CMK (cell line): ENCODE measurements at places on chromosomes 12 and 14.

GRCh38 chr12:80979816-80980215, 42.1 kb upstream of the LIN7A start:
- DNase-seq, result no peak

DNA sequence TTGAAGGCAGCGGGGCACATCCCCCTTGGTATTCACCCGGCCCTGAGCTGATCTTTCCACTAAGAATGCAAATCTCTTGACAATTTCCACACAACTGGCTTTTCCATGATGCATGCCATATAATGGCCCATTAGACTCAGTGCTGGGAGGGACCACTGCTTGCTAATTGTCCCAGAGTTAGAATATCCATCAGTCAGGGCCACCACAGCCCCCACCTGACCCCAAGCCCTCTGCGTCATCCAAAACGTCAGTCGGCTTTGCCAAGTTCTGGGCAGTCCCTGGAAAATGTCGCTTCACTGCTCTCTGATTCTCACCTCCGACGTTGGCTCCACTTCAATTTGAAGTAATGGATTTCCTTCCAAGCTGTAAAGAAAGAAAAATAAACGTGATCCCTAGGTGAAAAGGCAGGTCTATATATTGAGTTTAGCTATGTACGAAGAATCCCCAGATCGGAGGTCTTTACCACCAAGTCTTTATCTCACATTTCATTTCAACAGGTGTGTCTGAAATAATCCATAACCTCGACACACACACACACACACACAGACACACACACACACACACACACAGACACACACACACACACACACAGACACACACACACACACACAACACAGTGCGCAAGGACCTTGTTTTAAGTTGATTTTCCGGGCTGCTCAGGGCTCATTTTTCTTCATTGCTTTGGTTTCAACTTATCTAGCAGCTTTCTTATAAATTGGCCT, 165.5 kb upstream of the NOS1 start:
- no peak for DNase-seq

- no peak for DNase-seq
Observed at GRCh38 chr14:22811722-22812121, 3.5 kb downstream of the SLC7A7 start.

GRCh38 chr14:59846595-59846994, 24.0 kb downstream of the RTN1 start:
- no peak for DNase-seq

- DNase-seq, result no peak
Observed at GRCh38 chr12:64123448-64123847, 98.6 kb downstream of the KICS2 start.

GRCh38 chr12:124558313-124558712, 9.1 kb downstream of the NCOR2 start:
- no peak for DNase-seq

DNA sequence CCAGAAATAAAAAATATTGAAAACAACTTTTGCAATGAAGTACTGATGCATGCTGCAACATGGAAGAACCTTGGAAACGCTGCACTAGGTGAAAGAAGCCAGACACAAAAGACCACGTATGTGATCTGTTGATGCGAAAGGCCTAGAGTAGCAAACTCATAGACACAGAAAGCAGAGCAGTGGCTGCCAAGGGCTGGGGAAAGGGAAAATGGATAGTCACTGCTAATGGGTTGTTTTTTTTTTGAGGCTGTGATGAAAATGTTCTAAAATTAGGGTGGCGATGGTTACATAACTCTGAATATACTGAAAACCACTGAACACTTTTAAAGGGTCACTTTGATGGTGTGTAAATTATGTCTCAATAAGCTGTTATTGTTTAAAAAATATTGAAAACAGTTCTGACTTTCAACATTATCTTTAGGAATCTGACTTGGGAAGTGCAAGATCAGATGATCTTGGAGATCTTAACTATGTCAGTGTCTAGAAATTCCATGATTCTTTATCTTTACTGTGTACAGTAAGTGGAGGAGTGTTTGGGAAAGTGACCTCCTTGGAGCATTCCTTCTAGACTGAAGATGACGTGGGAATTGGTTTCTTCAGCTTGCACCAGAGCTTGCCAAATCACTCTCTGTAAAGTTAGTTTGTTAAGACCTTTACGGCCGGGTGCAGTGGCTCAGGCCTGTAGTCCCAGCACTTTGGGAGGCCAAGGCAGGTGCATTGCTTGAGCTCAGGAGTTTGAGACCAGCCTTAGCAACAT, 12.4 kb downstream of the MLXIP start:
- DNase-seq, result no peak

- DNase-seq, result no peak
Observed at GRCh38 chr14:21668377-21668776, 5.2 kb downstream of the OR4E1 start.

GRCh38 chr12:115968211-115968610, 309.3 kb downstream of the MED13L start:
- DNase-seq, result no peak

GRCh38 chr12:57896434-57897201, 44.7 kb upstream of the ATP23 start:
- no peak for DNase-seq

GRCh38 chr12:72203764-72204335, 68.3 kb upstream of the TRHDE start:
- no peak for DNase-seq

DNA sequence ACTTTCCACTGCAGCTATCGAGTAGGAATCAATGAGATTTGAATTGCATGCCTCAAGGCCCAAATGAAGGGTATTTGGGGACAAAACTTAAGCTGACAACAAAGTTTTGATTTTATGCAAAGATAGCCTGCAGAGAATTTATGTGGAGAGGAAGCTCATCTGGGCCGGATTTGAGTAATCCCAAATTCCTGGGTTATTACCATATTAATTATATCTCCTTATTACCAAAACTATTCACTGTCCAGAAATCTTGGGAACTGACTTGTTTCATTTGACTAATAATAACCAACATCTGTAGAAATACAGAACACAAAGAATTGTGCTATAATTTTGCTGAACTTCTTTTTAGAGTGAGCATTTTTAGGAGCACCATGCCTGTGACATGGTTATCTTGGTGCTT, 70.4 kb downstream of the KITLG start:
- no peak for DNase-seq

DNA sequence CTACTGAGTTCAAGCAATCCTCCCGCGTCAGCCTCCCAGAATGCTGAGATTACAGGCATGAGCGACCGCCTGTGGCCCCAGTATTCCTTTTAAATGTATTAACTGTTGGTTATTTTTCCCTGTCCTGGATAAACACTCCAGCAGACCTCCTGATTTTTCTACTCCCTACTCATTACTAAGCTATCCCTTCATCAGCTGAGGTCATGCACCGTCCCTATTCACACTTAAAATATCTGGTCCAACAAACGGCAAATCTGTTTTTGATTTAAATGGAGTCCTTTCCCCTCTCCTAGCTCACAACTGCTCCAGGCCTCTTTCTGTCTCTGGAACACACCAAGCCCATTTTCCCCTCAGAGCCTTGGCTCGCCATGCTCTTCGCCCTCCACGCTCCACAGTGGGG, 1003.3 kb upstream of the TMEM132C start:
- DNase-seq, result no peak

DNA sequence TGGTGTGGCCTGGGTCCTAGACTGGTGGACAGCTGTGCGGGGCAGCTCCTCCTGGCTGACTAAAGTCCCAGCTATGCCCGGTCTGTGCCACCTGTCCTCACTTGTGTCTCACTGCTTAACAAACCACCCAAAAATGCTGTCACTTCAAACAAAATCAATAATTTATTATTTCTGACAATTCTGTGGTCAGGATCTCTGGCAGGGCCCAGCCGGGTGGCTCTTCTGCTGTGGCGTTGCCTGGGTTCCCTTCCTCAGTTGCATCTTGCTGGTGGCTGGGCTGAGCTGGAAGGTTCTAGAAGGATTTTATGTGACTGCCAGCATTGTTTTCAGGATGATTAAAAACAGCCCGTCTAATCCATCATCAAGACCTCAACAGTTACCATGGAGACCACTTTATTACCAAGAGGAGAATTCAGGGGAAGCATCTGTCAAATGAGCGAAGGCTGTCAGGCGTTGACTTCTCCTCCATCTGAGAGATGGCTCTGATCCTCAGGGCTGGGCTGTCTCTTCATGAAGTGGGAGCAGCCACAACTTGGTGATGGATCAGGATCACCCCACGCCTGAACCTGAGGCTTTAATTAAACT, 280.6 kb upstream of the SFSWAP start:
- no peak for DNase-seq

- DNase-seq, result no peak
Observed at GRCh38 chr12:13144266-13144828, 40.9 kb upstream of the GSG1 start.

GRCh38 chr12:12147111-12147510, 76.4 kb downstream of the BCL2L14 start:
- no peak for DNase-seq

DNA sequence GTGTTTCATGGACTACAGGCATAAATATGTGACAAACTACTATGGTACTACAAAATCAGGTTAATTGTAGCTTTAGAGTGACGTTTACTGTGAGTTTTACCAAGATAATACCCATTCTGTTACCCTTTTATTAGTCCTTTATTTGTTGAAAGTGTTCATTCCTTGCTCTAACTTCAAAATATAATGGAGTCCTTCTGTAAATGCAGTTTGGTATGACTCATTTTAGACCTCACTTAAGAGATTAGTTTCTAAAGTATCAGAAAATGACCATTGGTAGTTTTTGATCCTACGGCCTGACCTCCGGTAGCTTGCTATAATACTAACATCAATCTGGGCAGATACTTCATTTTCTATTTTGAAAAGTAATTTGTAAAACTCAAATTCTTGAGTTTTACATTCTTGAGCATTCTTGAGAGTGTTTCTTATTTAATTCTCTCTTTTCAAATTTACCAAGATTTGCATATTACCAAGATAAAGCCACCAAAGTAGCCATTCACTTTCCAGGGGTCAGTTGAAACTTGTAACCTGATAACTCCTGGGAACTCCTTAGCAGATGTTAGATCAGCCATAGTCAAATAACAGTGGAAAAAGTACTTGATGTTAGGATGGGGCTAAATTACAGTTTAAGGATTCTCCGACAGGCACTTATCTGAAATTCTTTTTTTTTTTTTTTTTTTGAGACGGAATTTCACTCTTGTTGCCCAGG, 4.2 kb downstream of the HSPA2 start:
- no peak for DNase-seq

GRCh38 chr12:115374480-115375185, 690.7 kb upstream of the TBX3 start:
- DNase-seq, result no peak

GRCh38 chr12:67928621-67929383, 60.4 kb upstream of the IFNG-AS1 start:
- DNase-seq, result no peak

DNA sequence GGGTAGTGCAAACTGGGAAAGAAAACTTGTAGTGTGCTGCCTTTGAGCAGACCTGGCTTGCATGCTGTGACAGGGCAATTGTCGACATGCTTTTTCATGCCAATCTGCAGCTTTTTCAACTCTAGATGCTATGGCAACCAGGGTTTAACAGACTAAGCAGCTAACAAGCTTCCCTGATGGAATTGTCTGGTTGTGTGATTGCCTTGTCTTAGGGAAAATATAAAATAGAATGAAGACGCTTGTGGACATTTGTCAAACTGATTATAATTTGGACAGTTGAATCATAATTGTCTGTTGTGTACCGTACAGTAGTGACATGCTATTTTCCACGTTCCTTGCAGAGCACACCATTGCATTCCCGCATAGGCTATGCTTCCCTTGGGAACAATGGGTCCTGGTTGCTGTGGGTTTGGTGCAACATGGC, 113.0 kb downstream of the FOXG1 start:
- no peak for DNase-seq

- DNase-seq, result no peak
Observed at GRCh38 chr14:44989497-44990440, 27.8 kb downstream of the TOGARAM1 start.

DNA sequence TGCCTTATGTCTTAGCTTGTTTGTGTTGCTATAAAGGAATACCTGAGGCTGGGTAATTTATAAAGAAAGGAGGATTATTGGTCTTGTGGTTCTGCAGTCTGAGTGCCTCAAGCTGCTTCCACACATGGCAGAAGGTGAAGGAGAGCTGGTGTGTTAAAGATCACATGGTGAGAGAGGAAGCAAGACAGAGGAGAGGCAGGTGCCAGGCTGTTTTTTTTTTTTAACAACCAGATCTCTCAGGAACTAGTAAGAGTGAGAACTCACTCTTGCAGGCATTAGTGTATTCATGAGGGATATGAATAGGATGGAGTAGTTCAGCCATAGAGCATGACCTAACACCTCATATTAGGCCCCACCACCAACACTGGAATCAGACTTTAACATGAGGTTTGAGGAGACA, 123.4 kb downstream of the CMAS start:
- DNase-seq, result no peak

DNA sequence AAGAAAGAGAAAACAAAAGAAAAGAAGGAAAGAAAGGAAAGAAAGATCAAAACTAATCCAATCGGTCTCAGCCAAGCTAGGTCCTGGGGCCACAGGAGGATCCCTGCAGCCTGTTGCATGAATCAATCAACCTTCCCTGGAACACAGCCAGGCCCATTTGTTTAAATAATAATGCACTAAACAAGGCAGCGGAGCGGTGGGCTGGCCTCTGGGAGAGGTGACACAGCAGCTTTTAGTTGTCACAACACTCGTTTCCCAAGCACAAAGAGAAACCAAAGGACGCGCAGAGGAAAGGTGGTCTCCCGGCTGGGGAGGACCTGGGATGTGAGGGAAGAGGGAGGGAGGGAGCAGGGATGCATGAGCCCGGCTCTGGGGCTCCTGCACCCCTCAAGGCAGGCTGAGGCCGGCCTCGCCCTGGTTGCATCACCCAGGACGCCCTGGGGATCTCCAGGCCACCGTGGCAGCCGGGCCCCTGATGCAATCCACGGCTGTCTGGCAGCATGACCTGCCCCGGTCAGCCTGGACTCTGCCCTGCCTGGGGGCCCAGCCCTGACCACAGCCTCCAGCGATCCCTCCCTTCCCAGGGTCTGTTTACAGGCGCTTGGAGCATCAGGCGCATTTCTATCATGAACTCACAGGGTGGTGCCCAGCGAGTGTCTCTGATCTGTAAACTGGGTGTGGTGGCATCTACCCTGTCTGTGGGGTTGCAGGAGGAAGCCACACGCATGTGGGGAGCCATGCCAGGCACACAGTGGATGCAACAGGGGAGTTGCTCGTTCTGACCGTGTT, 32.5 kb downstream of the MMP17 start:
- DNase-seq, result no peak

GRCh38 chr12:91111366-91112325, at the start of gene LUM:
Gene LUM, minus strand, starts transcription at chr12:91111494. Its CDS starts 2,515 bp downstream, at chr12:91108979.
- no peak for DNase-seq

GRCh38 chr12:120468821-120469449, 613 bp downstream of the SRSF9 start:
- DNase-seq, result peak; percentile 24

DNA sequence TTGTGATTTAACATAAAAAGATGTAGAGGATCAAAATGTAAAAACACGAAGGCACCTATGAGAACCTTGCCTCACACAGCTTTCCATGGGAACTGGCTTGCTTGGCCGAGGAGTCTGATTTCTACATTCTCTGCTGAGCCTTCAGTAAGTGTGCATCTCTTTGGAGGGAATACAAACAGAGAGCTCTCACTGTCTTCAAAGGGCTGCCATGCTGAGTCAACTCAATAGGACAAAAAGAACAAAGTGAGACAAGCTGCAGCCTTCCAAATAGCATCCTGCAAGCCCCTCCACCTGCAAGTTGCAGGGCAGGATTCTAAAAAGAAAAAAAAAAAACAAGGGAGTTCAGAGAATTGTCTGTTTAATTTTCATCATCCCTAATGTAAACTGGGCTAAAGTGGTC, 411.9 kb downstream of the NELL2 start:
- DNase-seq, result no peak
